ENCODE measurements at places on chromosomes 2 and 18.

GRCh38 chr2:20313659-20314058 lies 37.0 kb downstream of the PUM2 start:
- no peak for DNase-seq

DNA sequence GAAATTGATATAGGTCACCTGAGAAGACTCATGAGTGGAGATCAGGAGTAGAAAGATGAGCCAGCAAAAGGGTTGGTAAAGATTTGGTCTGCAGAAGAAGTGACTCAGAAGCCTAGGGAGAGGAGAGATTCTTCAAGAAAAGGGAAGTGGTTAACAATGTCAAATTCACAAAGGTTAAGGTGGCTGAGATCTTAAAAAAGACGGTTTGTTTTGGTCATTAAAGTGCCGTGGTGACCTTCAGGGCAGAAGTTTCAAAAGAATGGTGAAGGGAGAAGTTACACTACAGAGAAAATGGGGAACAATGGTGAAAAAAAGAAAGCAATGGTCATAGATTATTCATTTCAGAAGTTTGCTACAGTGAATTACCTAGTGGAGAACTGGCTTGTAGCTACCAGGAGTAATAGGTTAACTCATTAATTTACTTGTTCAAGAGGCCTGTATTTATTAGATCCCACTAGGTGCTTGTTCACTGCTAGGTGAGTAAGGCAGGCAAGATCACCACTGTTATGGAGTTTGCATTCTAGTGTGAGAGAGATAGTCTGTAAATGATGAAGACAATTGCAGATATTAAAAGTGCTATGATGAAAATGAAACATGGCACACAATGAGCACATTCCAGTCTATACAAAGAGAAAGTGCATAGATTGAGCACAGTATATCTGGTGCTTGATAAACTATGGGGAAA lies 43.0 kb downstream of the FBXO48 start:
- no peak for DNase-seq

DNA sequence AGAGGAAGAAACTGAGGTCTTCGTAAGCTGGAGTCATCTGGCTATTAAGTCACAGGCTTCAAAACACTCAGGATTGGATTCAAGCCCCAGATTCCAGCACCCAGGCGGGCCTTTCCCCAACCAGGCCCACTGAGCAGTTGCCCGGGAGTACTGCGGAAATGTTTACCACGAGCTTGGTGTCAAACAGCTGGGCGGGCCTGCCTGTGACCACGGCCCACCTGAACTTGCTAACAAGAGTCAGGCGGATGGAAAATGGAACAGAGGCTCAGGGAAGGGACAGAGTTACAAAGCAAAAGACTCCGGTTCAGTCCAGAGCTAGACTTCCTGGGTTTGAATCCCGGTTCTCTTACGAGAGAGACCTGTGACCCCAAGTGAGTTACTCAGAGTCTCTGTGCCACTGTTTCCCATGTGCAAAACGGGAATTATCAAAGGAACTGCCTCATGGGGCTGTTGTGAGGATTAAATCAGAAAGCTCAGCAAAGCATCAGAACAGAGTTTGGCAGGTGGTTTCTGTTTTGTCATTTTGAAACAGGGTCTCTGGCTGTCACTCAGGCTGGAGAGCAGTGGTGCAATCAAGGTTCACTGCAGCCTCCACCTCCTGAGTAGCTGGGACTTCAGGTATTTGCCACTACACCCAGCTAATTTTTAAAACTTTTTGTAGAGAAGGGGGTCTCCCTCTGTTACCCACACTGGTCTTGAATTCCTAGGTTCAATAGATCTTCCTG lies 49.0 kb upstream of the TFCP2L1 start:
- no peak for DNase-seq

DNA sequence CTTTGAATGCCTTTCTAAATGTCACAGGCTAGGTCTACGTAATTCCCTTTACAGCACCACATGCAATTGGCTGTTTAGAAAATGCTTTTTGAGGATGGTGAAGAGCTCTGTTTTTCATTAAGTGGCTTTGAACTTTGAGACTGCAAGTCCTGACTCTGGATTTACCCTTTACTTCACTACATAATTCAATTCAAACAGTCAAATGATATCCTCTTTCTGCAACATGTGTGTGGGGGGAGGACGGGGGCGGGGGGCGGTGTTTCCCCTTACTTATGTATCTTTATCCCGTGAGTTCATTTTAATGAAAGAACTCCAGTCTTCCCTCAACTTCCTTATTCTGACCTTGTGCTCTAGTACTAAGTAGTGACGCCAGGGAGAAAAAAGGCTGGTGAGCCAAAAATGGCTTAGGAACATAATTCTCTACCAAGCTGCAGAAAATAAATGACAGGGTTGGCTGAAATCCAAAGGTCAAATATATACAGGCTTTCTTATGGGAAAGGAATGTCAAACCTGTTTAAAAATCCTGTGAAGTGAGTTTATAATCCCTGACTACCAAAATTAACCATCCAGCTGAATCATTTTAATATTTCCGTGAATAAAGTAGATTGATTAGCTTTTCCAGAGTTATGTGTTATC lies 119.6 kb downstream of the SLC8A1 start:
- peak; percentile 40 for DNase-seq

DNA sequence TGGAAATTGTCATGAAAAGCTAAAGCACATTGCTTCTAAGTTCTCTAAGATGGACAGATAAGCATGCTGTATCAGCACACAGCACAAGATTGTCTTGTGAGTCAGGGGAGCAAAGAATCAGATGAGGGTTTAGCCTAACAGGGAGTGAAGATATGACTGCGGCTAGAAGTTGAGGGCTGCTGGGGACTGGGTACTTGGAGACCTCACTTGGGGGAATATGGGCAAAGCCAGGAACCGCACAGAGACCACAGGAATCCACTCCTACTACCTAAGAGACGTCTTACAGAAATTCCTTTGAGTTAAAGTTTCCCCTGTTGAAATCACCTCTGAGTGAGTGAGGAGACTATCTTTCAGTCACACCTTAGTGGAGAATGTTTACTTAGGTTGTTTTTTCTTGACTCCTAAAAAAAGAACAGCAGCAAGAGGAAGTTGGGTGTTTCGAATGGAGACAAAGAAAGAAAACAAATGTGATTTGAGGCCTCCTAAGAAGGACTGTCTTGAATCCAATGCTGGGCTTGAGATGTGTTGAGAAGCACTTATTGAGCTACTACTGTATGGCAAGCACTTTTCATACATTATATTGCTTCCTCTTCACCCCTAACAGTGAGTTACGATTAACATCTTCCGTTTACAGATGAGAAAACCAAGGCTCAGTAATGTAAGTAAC lies 100.7 kb downstream of the ANKRD44 start:
- DNase-seq: no peak

GRCh38 chr2:203951366-203951902 lies 14.9 kb downstream of the ICOS start:
- DNase-seq: no peak

DNA sequence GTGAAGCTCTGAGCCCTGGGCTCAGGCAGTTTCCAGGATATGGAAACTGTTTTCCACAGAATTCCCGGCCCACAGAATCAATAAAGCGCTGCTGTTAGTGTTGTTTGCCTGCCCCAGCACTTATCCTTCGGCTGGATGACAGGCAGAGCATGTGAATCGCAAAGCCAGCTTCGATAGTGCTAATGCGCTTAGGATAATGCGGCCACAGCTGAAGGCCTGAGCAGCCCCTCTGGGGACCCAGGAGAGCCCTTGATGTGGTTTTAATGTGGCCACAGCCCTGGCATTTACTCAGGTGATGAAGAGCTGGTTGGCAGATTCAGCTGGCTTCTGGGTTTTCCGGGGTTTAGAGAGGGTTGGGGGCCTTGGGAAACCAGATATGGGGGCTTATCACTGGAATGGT lies 23.7 kb downstream of the PCARE start:
- DNase-seq: no peak
